ENCODE measurements at places on chromosomes 2 and 18.

DNA sequence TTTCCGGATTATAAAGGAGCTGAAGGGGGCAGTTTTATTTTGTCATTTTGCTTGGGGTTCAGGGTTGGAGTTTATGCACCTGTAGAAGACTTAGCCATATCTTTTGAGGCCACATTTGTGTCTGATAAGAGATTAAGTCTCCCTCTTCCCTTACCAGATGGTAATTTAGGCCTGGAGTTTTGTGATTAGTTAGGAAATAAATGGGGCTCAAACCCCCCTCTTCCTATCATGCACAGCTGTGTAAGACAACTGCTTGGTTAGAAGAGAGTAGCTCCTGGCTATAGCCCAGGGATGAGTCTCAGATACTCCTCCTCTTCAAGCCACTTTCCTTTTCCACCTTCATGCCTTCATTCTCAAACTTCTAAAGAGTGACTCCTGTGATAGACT lies 802 bp upstream of the SAP130 start:
- no peak for DNase-seq

DNA sequence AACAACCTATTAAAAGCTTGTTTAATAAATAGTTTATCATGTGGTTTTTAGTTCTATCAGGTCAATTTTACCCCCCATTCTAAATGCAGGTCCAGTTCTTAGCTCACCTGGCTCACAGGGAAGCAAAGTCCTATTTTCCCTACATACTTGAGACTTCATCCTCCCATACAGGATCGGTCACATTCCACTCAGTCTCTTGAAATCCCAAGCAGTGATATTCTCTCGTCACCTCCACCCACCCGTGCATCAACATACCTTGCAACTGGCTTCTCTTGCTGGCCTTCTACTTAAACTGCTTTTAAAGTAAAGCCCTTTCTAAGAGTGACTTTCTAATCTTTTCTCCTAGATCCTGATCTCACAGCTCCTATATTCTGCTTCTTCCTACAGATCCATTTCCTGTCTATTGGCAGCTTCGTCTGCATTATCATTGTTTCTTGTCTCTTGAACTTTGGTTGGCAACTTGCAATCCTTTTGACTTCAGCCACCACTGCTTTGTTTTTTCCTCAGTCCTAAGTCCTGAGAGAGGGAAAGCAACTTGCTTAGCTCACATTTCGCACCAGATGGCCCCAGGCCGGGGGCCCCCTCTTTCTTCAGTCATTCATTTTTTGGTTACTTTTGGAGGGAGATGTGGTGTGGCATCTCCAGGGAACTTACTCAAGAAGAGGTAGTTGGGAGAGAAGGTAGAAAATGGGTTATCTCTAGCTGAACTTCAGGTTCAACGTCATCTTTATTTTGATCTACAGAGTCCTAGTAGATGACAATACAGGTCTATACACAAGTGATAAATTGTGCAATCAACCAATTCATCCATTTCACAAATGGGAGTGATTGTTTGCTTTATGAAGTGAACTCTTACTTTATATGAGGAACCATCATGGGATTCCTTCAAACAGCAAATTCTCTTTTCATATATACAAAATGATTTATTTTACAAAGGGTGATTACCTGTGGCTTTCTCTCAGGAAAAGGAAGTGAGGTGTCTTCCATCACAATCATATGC lies 23.9 kb upstream of the NCOA1 start:
- DNase-seq, result no peak

DNA sequence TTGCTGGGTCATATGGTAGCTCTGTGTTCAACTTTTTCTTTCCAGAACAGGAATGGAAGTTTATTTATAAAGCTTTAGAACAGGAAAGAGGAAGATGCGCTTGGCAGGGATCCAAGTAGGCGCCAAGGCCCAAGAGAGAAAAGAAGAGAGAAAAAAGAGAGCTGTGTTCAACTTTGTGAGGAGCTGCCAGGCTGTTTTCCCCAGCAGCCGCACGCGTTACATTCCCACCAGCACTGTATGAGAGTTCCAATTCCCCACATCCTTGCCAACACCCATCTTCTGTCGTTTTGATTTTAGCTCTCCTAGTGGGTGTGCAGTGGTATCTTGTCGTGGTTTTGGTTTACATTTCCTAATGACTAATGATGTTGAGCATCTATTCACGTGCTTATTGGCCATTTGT lies 51.4 kb downstream of the KCNF1 start:
- no peak for DNase-seq

- DNase-seq, result no peak
These were observed 44.4 kb downstream of the NETO1 start for GRCh38 chr18:72823345-72823744.

GRCh38 chr2:1060372-1060771 lies 109.7 kb downstream of the SNTG2 start:
- DNase-seq, result no peak

DNA sequence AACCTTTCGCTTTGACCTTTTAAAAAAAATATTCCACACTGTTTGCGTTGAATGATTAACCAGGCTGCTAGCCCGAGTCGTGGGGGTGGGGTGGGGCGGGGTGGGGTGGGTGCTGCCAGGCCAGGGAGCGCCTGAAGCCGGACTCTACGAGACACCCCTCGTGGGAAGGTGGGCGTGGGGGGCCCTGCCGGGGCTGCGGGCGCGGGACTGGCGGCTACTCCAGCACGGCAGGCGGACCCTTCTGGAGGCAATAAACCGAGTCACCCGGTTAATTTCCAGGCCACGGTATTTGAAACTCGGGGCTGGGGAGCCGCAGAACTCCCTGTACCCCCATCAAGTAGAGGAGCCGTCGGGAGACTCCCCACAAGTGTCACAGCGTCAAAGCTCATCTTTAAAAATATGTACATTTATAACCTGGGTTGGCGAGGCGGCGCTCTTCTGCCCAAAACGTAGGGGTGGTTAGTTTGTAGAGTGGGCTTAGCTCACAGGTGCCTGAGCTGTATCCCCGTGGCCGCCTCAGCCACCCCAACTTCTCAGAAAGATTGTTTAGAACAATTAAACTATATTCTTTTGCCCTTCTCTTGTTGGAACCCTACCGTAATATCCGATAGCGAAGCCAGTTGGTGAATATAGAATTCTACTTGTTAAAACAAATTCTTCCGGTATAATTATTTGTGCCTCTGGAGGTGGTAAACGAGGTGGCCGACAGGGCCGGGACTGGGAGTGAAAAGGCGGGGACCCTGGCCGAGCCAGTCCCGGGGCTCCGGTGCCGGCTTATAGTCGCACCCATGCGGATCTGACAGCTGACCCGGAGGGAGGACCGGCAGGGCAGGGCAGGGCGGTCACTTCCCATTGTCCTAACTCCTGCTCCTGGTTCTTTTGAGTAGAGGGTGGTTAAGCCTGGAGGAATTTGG lies 1.4 kb downstream of the B3GNT2 start:
- DNase-seq, result no peak

- DNase-seq, result no peak
These were observed 21.4 kb downstream of the HJURP start for GRCh38 chr2:233832869-233833311.

- DNase-seq, result no peak
These were observed 100.9 kb downstream of the SH3BP4 start for GRCh38 chr2:235052514-235053354.

- DNase-seq, result no peak
These were observed 253.0 kb upstream of the NCKAP5 start for GRCh38 chr2:133821107-133821760.

DNA sequence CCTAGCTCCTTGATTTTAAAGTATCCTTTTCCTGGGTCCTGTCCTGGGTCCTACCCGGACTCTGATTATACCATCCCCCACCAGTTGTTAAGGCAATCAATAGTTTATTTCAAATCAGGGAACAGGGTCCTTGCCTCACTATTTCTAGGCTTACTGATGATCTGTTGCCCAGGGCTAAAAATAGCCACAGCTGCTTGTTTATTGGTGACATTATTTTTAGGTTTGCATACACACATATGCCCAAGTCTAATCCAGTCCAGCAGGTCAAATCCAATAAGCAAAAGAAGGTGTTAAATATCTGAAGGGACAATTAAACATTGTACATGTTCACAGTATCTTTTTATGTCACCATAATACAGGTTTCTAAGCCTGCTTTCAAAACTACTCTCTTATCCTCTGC lies 66.0 kb downstream of the RAB10 start:
- no peak for DNase-seq

- no peak for DNase-seq
These were observed 53.9 kb downstream of the ZNF407 start for GRCh38 chr18:74651327-74652128.

All from stimulated activated CD4-positive, alpha-beta T cell treated with anti-CD3 and anti-CD28 coated beads, TNF-alpha, amount 100 ng/mL, for 1 hour (primary cell).